ENCODE measurements at places on chromosomes 7 and 10.

DNA sequence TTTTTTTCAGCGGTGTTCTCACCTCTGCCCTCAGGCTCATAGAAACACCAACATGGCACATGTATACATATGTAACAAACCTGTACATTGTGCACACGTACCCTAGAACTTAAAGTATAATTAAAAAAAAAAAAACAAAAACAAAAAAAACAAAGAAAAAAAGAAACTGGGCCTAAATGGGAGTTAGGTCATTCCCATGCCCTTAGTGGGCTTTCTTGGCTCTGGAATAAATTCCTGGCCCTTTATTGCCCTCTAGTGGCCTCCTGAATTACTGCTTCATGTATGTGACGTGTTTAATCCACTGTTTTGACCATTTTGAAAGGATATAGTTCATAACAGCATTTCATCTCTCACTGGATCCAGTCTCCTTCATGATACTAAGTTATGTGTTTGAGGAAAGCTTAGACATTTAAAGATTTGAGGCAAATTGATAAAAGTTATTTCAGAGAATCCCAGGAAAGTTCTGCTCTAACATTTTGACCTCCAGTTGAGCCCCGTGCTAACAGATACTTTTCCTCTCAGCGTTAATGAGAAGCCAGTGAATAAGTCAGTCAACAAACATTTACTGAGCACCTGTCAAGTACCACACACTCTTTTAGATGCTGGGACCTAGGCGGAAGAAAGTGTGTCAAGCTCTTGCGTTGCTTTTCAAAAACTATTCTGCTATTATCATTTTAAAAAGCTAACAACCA lies 54.7 kb upstream of the SYPL1 start:
- DNase-seq, result no peak

GRCh38 chr10:124827474-124827873 lies 25.9 kb downstream of the ABRAXAS2 start:
- DNase-seq, result no peak

DNA sequence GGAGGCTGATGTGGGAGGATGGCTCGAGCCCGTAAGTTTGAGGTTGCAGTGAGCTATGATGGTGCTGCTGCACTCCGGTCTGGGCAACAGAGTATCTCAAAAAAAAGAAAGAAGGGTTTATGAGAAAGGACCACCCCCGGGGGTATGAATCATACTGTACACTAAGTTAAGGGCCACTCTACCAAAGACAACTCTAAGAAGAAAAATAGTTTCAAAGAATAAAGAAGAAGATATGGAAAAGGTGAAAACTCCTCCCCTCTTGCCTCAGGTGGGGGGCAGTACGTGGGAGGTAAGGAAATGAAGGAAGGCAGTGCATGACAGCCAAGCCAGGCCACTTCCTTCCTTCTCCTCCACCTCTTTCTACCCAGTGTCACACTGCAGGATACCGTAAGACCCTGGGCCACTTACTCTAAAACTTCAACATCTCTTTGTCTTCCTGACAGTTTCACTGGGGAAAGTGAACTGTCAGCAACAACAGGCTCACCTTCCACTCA lies 61.3 kb downstream of the PIP4K2A start:
- DNase-seq, result no peak

DNA sequence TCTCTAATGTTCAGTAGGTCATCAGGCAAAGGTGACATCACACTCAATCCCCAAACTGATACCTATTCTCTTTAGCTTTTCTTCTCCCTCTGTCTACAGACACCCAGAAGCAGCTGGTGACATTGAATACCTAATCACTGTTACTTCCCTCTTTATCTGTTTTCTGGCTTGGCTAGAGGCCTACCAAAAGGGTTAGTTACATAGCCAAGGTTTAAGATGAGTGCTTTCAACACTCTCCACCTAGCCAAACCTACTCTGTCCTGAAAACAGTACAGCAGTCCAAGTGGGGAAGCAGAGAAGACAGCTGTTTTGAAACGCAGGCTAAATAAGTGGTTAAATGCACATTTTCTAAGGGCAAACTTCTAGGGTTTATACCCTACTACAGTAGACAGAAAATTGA lies 39.4 kb downstream of the CCNJ start:
- DNase-seq, result no peak

DNA sequence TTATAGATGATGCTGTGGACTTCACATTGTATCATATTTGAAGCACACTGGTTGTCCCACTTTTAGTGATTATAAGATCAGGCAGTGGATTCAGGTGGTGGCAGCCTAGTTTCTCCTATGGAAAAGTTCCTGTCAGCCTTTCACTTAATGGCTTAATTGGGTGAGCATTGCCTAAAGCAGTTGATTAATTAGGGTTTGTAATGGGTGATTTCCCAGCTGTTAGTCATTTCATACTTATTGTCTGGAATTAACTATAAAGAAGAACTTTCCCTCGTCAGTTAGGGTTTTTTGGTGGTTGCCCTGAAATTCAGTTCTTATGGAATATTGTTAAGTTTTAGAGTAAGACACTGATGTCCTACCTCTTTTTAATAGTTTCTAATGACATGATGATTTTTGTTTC lies 78.8 kb downstream of the SLC25A40 start:
- no peak for DNase-seq

- no peak for DNase-seq
These were observed 728.3 kb upstream of the PHF14 start for GRCh38 chr7:10245406-10245805.
